ENCODE measurements at places on chromosomes 6 and 20.
A peak's percentile ranks its signal among the peaks of the same experiment; 100 is the strongest.

- DNase-seq: peak; percentile 6
Observed at GRCh38 chr6:100099189-100100074, 105.4 kb upstream of the MCHR2 start.

- no peak for DNase-seq
Observed at GRCh38 chr6:30162265-30163089, 869 bp upstream of the TRIM15 start.

GRCh38 chr6:166050559-166050958, 117.1 kb downstream of the TBXT start:
- no peak for DNase-seq

DNA sequence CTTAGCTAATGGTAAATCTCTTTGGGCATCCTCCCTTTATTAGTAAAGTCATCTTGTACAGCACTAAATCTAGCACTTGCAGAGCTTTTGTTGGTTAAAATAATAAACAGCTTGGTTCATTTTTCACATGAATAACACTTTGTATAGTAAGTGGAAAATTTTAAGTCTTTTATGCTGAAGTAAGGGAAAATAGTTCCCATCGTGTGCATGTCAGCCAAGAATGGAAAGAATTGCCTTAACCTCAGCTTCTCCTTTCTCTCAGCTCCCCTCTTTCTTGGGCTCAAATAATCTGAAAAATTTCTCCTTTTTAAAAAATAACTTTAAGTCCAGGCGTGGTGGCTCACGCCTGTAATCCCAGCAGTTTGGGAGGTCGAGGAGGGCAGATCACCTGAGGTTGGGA, 16.6 kb downstream of the SNRPC start:
- DNase-seq: peak; percentile 37

GRCh38 chr20:9498322-9498721, 16.1 kb upstream of the LAMP5 start:
- DNase-seq: peak; percentile 92

DNA sequence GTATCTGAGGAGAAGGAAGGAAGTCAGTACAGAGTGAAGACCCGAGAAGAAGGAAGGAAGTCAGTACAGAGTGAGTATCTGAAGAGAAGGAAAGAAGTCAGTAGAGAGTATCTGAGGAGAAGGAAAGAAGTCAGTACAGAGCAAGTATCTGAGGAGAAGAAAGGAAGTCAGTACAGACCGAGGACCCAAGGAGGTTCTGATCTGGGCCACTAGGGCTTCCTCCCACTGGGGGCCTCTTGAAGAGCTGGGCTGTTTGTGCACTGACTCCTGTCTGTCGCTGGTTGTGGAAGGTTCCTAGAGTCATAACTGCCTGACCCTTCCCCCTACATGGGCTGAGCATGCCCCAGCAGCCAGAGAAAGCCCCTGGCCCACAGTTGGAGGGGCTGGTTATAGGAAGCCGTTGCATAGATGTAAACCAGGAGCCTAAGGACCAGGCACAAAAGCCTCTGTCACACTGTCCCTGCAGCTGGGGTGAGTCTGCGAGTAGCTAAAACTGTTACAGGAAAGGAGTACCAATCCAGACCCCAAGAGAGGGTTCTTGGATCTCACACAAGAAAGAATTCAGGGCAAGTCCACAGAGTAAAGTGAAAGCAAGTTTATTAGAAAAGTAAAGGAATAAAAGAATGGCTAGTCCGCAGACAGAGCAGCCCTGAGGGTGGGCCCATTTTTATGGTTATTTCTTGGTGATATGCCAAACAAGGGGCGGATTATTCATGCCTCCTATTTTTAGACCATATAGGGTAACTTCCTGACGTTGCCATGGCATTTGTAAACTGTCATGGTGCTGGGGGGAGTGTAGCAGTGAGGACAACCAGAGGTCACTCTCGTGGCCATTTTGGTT, 395.9 kb downstream of the PREX1 start:
- no peak for DNase-seq

DNA sequence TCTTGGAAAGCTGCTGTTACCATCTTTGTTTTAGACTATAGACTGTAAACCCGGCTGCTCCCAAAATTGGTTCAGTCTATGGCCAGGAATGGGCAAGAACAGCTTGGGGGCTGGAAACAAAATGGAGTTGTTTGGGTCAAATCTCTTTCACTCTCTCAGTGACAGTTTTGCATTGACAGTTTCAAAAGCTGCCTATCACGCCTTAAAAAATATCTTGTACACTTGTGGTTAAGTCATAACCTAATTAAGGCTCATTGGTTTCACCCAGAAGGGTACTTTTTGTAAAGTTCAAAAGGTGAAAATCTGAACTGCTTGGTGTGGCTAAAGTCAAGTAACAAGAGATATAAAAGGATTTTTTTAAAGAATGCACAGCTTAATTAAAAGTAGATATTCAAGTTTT, 76.1 kb upstream of the PRL start:
- DNase-seq: no peak

GRCh38 chr6:75761489-75761888, 12.4 kb downstream of the MYO6 start:
- DNase-seq: no peak

- DNase-seq: no peak
Observed at GRCh38 chr20:35709259-35709658, 10.1 kb downstream of the ROMO1 start.

DNA sequence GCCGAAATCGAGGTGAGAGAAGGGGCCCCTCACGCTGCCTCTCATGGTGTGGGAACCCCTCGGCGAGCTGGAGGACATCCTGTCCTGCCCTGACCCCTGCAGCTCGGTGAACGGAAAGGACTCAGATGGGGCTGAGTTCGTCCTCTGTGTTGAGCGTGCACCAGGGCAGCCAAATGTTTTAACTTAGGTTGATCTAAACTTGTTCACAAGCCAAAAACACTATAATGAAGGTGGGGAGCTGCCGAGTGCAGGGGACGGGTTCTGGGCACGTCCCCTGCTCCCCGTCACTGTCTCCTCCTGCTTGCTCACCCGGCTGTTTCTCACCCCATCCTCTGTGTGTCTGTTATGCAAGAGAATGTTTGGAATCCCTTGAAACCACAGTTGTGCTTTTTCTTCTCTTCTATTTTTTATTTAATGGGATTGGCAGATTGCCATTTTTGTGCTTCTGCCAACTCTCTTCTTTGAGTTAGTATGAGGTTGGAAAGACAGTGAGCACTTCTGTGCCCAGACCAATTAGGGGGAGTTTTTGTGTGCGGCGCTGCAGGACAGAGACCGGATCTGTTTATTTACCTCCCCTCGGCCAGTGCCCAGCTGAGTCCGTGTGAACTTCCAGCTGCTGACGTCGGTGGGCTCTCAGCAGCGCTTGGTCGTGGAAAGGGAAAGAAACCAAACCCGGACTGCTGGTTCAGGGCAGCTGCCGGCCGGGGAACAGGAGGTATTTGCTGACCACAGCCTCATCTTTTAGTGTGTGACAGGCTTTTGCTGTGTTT, 158.1 kb downstream of the DTNBP1 start:
- no peak for DNase-seq

DNA sequence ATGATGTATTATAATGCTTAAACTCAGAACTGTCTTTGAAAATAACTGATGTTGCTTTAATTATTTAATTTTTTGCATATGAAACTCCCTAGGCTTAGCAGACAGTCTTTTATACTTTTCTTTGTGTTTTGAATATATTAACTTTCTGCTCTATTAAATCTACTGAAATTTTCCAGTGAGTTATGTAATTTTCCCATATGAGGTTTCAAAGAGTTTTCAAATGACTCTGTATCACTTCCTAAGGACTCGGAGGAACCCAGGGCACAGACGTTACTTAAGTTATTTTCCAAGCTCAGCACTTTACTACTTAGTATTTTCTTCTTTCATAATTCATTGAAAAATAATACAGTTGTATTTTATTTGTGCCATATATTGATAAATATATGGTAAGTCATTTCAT, 122.6 kb downstream of the HS3ST5 start:
- DNase-seq: no peak

DNA sequence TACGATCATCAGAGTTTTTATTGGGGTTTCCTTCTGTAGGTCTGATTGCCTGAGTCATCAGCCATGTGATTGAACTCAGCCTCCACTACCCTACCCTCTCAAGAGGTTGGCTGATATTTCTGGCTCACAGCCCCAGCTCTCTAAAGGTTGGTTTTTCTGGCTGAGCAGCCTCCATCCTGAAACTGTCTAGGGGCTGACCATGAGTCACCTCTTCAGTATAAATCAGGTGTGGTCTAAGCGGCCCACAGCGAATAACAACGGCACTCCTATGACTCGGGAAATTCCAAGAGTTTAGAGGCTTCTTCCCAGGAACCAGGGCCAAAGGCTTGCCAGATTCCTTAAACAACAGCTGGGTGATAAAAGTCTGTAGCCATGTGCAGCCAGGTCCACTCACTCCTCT, 115.5 kb downstream of the SOD2 start:
- DNase-seq: no peak

GRCh38 chr20:47799116-47799715, 13.9 kb upstream of the SULF2 start:
- no peak for DNase-seq

- DNase-seq: peak; percentile 39
Observed at GRCh38 chr6:31681135-31681671, 336 bp upstream of the LY6G5C start.

DNA sequence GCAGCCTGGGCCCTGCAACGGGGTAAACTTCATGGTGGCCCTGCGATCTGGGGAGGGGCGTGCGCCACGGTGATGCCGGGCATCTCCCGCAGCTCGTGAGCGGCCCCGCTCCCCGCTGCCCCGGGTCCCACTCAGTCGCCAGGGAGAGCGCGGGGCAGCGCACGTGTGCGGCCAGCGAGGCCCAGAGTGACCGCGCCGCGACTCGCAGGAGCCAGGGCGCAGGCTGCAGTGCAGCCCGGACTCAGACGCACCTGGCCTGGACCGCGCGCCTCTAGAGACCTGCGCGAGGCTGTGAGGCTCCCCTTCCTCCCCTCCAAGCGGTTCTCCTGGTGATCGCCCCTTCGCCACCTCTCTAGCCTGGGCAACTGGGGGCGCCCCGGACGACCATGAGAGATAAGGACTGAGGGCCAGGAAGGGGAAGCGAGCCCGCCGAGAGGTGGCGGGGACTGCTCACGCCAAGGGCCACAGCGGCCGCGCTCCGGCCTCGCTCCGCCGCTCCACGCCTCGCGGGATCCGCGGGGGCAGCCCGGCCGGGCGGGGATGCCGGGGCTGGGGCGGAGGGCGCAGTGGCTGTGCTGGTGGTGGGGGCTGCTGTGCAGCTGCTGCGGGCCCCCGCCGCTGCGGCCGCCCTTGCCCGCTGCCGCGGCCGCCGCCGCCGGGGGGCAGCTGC, 652 bp downstream of the BMP6 start:
- DNase-seq: no peak

DNA sequence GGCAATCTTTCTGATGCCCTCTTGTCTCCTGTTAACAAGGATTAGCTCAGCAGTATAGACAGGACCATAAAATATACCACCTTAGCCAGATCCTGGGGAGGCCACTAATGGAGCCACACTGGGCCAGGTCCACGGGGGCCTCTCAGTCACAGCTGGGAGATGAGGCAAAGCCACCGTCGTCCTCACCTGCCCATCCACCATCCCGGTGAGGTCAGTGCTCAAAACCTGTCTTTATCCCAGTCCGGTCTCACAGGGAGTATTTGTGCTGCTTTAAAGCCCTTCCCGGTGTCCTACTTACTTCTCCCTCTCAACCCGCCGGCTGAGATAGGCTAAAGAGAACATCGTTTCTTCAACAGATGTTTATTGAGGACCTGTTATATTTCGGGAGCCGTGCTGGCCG, 104.3 kb downstream of the EDN3 start:
- no peak for DNase-seq

GRCh38 chr20:7608250-7608649, 332.0 kb downstream of the HAO1 start:
- DNase-seq: no peak

- no peak for DNase-seq
Observed at GRCh38 chr6:109388265-109388664, 6.0 kb upstream of the CD164 start.

- peak; percentile 14 for DNase-seq
Observed at GRCh38 chr20:25659999-25660398, 36.2 kb upstream of the NANP start.

GRCh38 chr20:63432577-63433325, 39.7 kb downstream of the KCNQ2 start:
- DNase-seq: no peak

DNA sequence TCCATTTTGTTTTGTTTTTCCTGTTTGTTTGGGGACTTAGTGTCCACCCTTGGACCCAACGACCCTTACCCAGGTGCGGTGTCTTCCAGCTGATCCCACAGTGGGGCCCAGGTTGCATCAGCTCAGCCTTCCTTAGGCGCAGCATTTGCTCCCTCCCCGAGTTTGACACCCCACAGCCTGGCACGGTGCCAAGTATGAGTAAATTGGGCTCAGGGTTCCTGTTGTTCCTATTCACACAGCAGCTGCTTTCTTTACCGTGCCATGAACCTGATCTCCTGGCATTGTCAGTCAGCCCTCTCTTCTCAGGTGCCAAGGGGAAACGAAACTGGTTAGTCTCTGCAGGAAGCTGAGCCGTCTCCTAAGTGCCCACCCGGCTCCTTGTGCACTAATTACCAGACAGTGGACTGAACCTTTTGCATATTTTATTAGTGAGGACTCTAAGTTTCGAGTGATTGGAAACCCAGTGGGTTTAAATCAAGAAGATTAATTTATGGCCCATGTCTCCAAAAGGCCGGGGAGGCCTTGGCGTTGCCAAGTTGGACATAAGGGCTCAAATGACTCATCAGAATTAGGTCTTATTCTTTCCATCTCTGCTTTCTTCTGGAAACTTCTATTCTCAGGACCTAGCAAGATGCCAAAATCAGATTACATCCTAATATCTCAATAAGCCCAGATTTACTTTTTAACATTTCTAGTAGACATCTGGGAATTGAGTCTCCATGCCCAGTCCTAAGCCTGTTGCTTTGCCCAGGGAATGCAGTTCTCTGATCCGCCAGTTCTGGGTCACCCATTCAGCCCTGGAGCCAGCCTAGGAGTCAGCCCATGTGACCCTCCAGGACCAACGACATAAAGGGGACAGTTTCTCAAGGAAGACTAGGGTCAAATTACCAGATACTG, 68.8 kb downstream of the TSHZ2 start:
- no peak for DNase-seq

DNA sequence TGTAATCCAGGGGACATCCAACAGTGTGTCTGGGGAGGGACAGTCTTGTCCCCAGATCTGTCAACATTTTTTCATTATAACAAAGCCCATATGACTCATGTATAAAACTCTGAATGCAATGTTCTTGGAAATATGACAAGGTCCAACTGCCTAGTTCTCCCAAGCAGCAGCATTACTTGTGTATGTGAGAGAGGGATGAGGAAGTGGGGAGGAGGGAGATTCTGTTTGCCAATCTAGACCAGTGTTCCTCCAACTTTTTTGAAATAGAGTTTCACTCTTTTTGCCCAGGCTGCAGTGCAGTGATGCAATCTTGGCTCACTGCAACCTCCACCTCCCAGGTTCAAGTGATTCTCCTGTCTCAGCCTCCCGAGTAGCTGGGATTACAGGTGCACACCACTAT, 394.8 kb downstream of the DHX35 start:
- no peak for DNase-seq

DNA sequence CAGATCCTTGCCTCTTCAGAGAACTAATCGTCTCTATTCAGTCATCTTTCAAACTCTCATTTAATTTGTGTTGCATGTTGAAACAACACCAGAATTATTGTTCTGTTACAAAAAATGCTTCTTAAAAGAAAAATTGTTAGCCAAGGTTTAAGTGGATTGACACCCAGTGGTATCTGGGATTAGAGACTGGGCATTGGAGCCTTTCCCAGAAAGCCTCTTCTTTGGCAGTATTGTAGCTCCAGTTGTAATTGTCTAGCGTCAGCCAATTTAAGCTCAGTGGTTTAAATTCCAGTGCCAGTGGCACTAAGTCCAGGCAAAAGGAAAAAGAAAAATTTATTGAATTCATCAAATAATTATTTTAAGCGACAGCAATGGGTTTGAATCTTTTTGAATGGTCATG, 801 bp downstream of the CCDC28A start:
- DNase-seq: no peak

Measured in inflammatory macrophage treated with lipopolysaccharide for 4 hours (primary cell).